ENCODE measurements at places on chromosomes 3 and 15. TPM values are rescaled to one million over a fixed set of nuclear protein-coding genes. Genes with fewer than 3 reads are reported as not detected.

DNA sequence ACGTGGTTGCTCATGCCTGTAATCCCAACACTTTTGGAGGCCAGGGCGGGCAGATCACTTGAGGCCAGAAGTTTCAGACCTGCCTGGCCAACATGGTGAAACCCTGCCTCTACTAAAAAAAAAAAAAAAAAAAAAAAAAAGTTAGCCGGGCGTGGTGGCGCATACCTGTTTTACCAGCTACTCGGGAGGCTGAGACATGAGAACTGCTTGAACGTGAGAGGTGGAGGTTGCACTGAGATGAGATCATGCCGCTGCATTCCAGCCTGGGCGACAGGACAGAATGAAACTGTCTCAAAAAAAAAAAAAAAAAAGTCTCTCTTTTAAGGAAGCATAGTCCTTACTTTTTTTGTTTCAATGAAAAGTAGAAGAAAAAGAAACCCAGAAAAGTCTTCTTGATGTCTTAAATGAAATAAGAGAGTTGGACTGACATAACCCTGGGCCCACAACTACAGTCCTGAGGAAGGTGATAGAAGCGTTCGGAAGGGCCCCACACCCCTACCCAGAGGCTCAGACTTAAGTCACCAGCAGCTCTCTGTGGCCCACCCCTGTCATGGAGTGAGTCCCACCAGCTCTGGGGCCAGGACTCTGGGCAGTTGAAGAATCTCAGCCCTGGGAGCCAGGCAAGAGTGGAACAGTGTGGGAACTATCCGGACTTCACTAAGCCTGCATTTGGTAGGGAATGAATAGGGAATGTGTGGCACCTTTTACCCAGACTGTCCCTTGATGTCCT, 2.6 kb downstream of the NME9 start:
- H3K4me1 ChIP-seq: peaks cover 18% of the 10 kb centered on the region
- no peaks in the 10 kb centered on the region for H3K27me3 ChIP-seq
- H3K27ac ChIP-seq: no peak overlapping the region
- H3K4me3 ChIP-seq: no peak overlapping the region

DNA sequence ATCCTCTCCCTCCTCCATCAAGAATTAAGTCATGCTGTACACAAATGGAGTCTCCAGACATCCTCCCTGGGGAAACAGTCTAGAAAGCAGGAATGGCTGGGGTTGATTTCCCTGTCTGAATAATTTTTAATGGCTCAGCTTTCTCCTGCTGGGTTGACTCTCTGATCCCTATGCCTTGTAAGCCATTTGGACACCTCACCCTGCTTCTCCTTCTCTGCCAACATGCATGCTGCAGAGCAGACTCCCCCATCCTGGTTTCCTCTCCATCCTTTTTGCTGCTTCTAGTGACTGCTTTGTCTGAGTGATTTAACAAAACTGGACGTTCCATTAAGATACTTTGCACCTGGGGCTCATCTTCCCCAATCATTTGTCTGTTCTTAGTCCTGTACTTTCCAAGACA, 22.2 kb downstream of the SV2B start:
- H3K4me1 ChIP-seq: no peaks in the 10 kb centered on the region
- no peaks in the 10 kb centered on the region for H3K36me3 ChIP-seq
- H3K27ac ChIP-seq: no peak overlapping the region
- no peaks in the 10 kb centered on the region for H3K27me3 ChIP-seq
- H3K4me3 ChIP-seq: no peak overlapping the region

- no peaks in the 10 kb centered on the region for H3K36me3 ChIP-seq
- H3K27ac ChIP-seq: no peak overlapping the region
- no peak overlapping the region for H3K4me3 ChIP-seq
- no peaks in the 10 kb centered on the region for H3K27me3 ChIP-seq
- peaks cover 2% of the 10 kb centered on the region for H3K4me1 ChIP-seq
These were observed 36.9 kb upstream of the RAF1 start for GRCh38 chr3:12700800-12701199.

GRCh38 chr3:47482366-47482765, 6.6 kb upstream of the SCAP start:
- no peaks in the 10 kb centered on the region for H3K36me3 ChIP-seq
- no peaks in the 10 kb centered on the region for H3K27me3 ChIP-seq
- no peak overlapping the region for H3K4me3 ChIP-seq
- DNase-seq: no peak

GRCh38 chr15:79002581-79002980, 57.7 kb upstream of the CTSH start:
- no peaks in the 10 kb centered on the region for H3K27me3 ChIP-seq
- H3K4me1 ChIP-seq: peaks cover 11% of the 10 kb centered on the region
- DNase-seq: no peak
- no peak overlapping the region for H3K4me3 ChIP-seq
- H3K27ac ChIP-seq: no peak overlapping the region

GRCh38 chr15:55708720-55709119, 34.2 kb downstream of the PRTG start:
- no peak overlapping the region for H3K4me3 ChIP-seq
- H3K27me3 ChIP-seq: no peaks in the 10 kb centered on the region
- no peaks in the 10 kb centered on the region for H3K4me1 ChIP-seq
- H3K36me3 ChIP-seq: no peaks in the 10 kb centered on the region
- DNase-seq: no peak

GRCh38 chr15:38553071-38553470, 11.5 kb downstream of the RASGRP1 start:
- H3K4me3 ChIP-seq: no peak overlapping the region
- DNase-seq: no peak
- no peaks in the 10 kb centered on the region for H3K27me3 ChIP-seq
- H3K36me3 ChIP-seq: no peaks in the 10 kb centered on the region
- no peak overlapping the region for H3K27ac ChIP-seq

DNA sequence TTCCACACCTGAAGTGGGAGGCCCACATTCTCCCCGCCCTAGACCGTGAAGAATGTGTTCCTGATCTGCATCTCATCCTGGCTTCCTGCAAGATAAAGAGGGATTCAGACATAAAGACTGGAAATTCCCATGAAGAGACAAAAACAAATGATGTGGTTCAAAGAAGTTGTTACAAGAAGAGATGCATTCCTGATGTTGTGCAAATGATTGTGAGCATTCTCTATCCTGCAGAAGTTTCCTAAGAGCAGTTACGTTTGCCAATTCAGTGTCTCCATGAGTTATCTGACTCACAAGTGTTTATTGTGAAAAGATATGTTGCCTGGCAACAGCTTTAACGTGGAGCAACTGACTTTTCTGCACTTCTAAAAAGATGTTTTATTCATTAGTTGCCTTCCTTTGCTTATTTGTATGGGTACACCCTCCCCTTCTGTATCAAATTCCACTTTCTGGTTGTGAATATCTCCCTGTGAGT, 107.8 kb downstream of the ZIC4 start:
- no peak overlapping the region for H3K4me3 ChIP-seq
- H3K27ac ChIP-seq: no peak overlapping the region
- DNase-seq: no peak
- no peaks in the 10 kb centered on the region for H3K4me1 ChIP-seq
- H3K27me3 ChIP-seq: no peaks in the 10 kb centered on the region

GRCh38 chr3:184599143-184599542, 37.6 kb downstream of the EPHB3 start:
- no peaks in the 10 kb centered on the region for H3K27me3 ChIP-seq
- DNase-seq: no peak
- H3K4me1 ChIP-seq: no peaks in the 10 kb centered on the region

DNA sequence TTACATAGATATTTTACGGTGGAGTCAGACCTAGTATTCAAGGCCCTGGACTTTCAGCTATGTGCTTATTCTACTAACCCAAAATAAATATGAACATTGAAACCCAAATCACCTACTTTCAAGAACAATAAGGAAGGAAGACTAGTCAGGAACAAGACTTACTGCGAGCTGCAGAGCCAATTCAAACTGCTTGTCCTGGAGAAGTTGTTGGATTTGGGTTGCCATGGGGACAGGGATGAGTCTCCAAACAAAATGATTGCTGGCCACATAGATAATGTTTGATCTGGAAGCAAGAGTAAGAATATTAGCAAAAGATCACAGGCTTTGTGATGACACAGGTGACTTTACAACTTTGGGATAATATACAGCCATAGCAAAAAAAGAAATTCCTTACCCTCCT, 21.6 kb upstream of the PLA2G4F start:
- peaks cover 65% of the 10 kb centered on the region for H3K36me3 ChIP-seq
- H3K4me3 ChIP-seq: no peak overlapping the region
- no peaks in the 10 kb centered on the region for H3K27me3 ChIP-seq
- H3K27ac ChIP-seq: no peak overlapping the region
- H3K4me1 ChIP-seq: peaks cover 5% of the 10 kb centered on the region

GRCh38 chr3:40120806-40121205, 188.7 kb upstream of the EIF1B start:
- no peak for DNase-seq
- H3K27me3 ChIP-seq: no peaks in the 10 kb centered on the region
- H3K36me3 ChIP-seq: no peaks in the 10 kb centered on the region

GRCh38 chr15:52151353-52151752, 38.8 kb upstream of the BCL2L10 start:
- H3K4me3 ChIP-seq: no peak overlapping the region
- no peaks in the 10 kb centered on the region for H3K27me3 ChIP-seq
- DNase-seq: no peak
- no peaks in the 10 kb centered on the region for H3K4me1 ChIP-seq
- no peak overlapping the region for H3K27ac ChIP-seq
- H3K36me3 ChIP-seq: peaks cover 55% of the 10 kb centered on the region

DNA sequence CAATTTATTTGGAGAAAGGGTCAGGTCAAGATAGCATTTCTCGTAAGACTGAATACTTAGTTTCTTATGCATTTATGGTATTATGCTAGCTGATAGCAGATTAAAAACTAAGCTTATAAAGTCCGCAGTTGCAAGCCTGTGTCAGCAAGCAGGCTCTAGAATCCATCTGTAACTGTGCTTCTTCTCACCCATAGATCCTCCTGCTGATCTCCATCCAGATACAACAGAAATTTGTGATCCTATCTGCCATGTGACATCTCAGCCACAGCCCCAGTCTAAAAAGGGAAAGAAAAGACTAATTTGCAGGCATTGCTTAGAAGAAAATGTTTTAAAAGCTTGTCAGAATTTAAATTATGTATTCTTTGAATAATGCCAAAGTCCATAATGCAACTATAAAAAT, 265.4 kb upstream of the CCDC54 start:
- no peaks in the 10 kb centered on the region for H3K36me3 ChIP-seq
- H3K27me3 ChIP-seq: no peaks in the 10 kb centered on the region
- H3K4me3 ChIP-seq: no peak overlapping the region
- no peak for DNase-seq
- H3K27ac ChIP-seq: no peak overlapping the region

DNA sequence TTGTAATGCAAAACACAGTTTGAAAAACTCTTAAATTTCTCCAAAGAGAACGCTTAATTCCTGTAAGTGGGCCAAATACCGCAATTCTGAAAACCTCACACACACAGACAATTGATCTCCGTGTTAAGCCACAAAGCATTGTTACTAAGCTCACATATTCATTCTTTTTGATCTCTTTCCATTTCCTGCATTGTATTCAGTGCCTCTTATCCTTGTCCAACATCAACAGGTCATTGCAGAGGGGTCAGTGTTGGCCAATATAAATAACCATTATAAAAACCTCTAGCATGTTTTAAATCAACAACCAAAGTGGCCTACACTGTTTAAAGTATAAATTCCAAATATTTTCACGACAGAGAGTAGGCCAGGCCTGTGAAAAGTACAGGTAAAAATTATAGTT, 171.1 kb downstream of the PDZRN3 start:
- H3K27ac ChIP-seq: no peak overlapping the region
- H3K4me1 ChIP-seq: no peaks in the 10 kb centered on the region
- no peak for DNase-seq
- no peaks in the 10 kb centered on the region for H3K27me3 ChIP-seq
- H3K4me3 ChIP-seq: no peak overlapping the region

DNA sequence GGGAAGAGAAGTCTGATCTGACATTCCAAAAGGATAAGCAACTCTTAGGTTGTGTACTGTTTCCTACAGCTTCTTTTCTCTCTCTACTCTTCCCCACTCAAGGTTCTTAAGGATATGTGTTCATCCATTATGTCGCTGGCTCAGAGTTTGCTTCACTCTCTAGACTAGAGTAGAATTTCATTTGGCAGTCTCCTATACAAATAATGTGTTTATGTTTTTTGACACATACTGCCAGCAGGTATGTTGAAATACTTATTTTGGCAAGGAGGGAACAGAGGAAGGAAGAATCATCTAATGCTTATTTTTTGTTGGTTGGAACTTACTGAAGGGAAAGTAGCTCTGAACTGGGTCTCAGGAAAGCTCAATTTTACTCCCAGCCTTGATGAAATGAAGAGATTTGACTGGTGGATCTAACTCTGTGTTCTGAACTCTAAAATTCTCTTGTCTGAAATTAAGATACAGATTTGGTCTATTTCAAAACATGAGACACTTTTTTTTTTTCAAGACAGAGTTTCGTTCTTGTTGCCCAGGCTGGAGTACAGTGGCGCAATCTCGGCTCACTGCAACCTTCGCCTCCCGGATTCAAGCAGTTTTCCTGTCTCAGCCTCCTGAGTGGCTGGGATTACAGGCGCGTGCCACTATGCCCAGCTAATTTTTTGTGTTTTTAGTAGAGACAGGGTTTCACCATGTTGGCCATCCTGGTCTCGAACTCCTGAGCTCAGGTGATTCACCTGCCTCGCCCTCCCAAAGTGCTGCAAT, 7.6 kb upstream of the EMC3 start:
- no peak for DNase-seq
- H3K36me3 ChIP-seq: no peaks in the 10 kb centered on the region
- H3K27me3 ChIP-seq: no peaks in the 10 kb centered on the region

GRCh38 chr3:99928771-99929744, 111.4 kb downstream of the CMSS1 start:
- peak overlapping the region; percentile 53 for H3K27ac ChIP-seq
- no peaks in the 10 kb centered on the region for H3K36me3 ChIP-seq
- peaks cover 44% of the 10 kb centered on the region for H3K4me1 ChIP-seq
- no peak overlapping the region for H3K4me3 ChIP-seq
- no peaks in the 10 kb centered on the region for H3K27me3 ChIP-seq
- DNase-seq: no peak

GRCh38 chr15:66480267-66480666, 17.3 kb downstream of the SNAPC5 start:
- H3K27ac ChIP-seq: no peak overlapping the region
- DNase-seq: no peak
- peaks cover 14% of the 10 kb centered on the region for H3K36me3 ChIP-seq
- peaks cover 8% of the 10 kb centered on the region for H3K4me1 ChIP-seq

DNA sequence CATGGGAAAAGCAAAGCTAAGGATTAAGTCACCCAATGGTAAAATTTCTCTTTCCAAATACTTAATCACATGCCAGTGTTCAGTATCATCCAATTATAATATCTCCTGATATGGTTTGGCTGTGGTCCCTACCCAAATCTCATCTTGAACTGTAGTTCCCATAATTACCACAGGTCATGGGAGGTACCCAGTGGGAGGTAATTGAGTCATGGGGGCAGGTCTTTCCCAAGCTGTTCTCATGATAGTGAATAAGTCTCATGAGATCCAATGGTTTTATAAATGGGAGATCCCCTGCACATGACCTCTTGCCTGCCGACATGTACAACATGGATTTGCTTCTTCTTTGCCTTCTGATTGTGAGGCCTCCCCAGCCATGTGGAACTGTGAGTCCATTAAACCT, 26.1 kb upstream of the NMB start:
- peaks cover 25% of the 10 kb centered on the region for H3K36me3 ChIP-seq
- DNase-seq: no peak
- no peak overlapping the region for H3K27ac ChIP-seq
- H3K4me1 ChIP-seq: no peaks in the 10 kb centered on the region
- no peak overlapping the region for H3K4me3 ChIP-seq

GP5 gene
- total RNA-seq: 0.08 TPM

IQCH gene
- 0.52 TPM for total RNA-seq

TGM4 gene
- total RNA-seq: not detected

UBR1 gene
- 20.0 TPM for total RNA-seq

NMNAT3 gene
- total RNA-seq: 23.4 TPM

CYP8B1 gene
- total RNA-seq: not detected

TNFSF10 gene
- total RNA-seq: 15.6 TPM

TMEM266 gene
- not detected for total RNA-seq

SUSD5 gene
- total RNA-seq: 1.7 TPM

CFAP20DC gene
- not detected for total RNA-seq

CLDN1 gene
- 9.0 TPM for total RNA-seq

Data from right atrium auricular region (tissue), 2 donors.